Right cardiac atrium (tissue), 5 donors: ENCODE measurements at places on chromosomes 7 and 10.

- DNase-seq, result no peak
Measured at GRCh38 chr10:132004052-132004451, 22.3 kb upstream of the BNIP3 start.

GRCh38 chr10:49177391-49178355, 10.5 kb downstream of the TMEM273 start:
- peak; percentile 83 for DNase-seq

DNA sequence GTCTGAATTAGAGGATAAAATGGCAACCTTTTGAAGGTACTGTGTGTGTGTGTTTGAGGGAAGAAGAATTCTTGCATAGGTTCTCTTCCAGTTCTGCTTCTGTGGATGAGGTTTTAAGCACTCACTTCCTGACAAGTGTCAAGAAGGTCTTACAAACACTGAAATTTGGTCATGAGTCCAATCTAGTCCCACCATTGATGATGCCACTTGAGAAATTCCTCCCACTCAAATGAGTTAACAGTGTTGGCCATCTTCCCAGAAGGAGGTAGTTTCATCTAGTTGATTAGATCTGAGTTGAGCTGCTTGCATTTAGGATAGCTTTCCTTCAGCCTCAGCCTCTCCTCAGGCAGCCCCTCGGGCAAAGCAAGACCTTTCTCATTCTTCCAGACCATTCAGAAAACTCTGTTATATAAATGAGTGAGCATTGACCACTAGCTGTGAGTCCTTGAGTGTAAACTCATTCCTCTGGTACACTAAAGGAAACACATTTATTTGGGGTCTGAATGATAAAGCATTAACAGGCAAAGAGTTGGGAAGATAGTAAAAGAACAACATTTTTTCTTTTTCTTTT, 189.5 kb downstream of the TRIL start:
- DNase-seq, result no peak

DNA sequence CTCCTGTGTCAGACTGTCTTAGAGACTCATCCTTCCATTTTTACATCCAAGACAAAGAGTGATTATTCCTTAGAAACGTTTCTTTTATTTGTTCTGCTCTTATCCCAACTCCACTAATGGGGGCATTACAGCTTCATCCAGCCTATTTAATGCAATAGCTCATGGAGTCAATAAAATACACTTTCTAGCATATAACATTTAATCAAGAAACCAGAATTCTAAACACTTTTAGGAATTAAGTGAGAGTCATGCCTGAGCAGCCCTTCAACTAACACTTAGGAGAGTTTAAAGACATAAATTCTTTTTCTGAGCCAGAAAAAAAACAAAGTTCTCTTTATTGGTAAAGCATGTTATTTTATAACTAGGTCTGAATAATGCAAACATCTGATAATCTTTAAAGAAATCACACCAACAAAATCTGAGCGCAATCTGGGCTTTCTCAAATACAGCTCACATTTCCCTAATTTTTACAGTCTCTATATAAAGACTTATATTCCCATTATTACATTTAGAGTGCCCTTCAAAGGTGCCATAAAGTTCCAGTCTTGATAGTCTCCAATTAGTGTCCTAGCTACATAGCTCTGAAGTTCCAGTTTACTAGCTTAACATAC, 361.7 kb upstream of the HPS1 start:
- no peak for DNase-seq

GRCh38 chr10:78337646-78338391, 304.2 kb downstream of the RPS24 start:
- no peak for DNase-seq

DNA sequence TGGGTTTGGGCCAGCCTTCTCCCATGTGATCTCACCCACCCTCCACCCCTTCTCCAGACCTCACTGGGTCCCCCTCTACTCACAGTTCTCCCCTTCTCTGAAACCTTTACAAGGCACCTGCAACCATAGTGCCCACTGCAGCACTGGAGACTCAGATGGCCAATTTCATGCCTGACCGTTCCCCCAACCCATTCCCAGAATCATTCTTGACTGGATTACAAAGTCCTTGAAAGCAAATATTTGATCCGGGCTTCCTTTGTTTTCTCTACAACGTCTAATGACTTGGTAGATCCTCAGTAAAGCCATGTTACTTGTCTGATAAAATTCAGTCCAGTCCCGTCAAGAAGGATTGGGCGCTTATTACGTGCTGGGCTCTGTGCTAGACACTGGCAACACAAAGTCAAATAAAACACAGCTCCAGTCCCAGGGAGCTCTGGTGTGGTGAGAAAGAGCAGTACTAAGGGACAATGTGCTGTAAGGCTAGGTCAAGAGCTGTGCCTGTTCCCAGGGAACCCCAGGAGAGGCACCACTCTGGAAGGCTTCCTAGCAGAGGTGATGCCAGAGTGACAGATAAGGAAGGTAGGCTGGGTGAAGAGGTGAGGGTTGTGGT, 36.5 kb downstream of the SH3PXD2A start:
- DNase-seq, result no peak

DNA sequence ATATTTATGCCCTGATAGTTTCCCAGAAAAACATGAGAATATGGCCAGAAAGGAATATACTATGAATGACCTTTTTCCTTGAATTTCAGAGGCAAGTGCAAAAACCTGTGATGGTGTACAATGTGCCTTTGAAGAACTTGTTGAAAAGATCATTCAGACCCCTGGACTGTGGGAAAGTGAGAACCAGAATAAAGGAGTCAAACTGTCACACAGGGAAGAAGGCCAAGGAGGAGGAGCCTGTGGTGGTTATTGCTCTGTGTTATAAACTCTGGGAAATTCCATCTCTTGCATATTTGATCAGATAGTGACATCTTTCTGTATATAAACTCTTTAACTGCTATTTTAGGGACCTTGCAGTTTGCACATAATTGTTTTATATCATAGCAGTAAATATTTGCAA, 33.7 kb downstream of the RAB18 start:
- DNase-seq, result no peak

DNA sequence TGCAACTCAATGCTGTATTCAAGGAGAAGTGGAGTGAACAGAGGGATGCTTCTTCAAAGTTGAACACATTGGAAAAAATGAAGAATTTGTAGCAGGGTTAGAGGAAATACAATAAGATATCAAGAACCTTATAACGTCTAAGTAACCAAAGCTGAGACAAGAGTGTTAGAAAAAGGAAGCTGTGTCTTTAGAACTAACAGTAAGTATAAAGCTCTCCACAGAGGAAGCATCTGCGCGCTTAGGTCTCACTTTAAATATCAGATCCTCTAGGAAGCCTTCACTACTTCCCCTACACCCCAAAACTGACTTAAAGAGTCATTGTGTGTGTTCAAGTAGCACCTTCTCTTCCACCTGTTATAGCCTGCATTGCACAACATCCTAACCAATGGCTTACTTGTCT, 43.0 kb downstream of the CH25H start:
- DNase-seq, result no peak
